ENCODE measurements at places on chromosomes 5 and 9.

- no peak for DNase-seq
Observed at GRCh38 chr5:180824630-180825476, 22.2 kb upstream of the MGAT1 start.

- no peak for DNase-seq
Observed at GRCh38 chr9:127018935-127019334, 103.5 kb downstream of the ANGPTL2 start.

DNA sequence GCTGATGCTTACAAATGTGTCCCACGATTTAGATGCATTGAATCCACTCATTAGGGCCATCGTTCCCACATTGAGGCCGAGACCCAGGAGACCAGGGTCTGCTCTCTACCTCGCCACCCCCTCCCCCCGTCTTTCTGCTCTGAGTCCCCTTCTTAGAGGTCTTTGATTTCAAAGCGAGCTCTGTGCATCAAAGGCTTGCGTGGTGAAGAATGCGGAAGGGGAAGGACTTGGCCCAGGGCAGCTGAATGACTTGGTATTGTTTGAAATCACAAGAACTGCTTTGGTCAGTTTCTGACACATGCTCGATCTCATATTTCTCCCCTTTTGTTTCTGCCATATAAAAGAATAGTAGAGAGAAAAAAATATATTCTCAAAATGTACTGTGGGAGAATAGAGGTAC is 78.3 kb upstream of the IRX1 start:
- peak; percentile 55 for DNase-seq

- DNase-seq: no peak
Observed at GRCh38 chr9:87643778-87644570, 81.9 kb upstream of the CTSL start.

DNA sequence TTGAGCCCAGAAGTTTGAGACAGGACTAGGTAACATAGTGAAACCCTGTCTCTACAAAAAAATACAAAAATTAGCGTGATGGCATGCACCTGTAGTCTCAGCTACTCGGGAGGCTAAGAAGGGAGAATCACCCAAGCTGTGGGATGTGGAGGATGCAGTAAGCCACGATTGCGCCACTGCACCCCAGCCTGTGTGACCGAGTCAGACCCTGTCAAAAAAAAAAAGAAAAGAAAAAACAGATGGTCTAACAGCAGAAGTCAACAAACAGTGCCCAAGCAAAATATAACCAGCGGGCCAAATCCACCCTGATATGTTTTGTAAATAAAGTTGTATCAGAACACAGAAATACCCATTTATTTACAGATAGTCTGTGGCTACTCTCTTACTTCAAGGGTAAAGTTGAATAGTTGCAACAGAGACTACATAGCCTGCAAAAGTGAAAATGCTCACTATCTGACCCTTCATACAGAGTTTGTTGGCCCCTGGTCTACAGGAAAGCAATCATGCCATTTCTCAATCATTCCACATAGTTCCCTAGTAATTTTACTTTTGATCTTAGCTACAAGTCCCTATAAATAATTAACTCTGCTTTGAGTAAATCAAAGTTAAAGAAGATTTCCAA is 383.7 kb downstream of the TLE1 start:
- DNase-seq: no peak

DNA sequence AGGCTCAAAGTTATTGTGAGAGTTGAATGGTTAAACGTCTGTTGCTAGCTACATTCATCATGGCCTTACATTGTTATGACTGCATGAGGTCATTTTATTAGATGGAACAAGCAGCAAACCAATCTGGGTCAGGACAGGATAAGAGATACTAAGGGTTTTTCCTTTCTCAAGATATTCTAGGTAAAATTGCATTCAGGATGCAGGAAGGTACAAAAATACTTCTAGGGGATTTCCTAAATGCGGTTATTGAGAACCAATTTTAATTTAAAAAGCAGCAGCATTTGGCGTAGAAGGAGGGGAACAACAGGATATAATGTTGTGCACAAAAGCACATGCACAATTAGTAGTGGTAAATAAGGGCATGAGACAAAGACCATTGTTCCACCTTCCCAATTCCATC is 39.2 kb upstream of the LURAP1L start:
- DNase-seq: peak; percentile 17

GRCh38 chr9:4792054-4792571 is 631 bp upstream of the RCL1 start:
- DNase-seq: no peak

- DNase-seq: no peak
Observed at GRCh38 chr5:97121848-97122247, 20.6 kb downstream of the LIX1 start.

DNA sequence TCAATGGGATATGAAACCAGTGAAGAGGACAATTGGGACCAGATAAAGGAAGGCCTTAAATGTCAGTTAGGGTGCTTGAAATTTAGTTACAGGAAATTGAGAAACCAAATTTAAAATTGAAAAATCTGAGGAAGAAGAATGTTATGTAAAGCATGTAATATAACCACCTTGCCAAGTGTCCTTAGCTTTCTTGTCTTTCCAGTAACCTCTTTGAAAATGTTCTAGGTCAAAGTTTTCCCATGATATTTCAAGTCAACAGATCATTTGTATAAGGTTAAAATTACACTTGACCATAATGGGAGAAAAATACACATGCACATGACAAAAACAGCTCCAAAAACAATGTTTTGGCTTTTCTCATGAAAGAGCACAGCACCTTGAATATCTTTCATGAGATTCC is 21.1 kb downstream of the LOX start:
- no peak for DNase-seq

DNA sequence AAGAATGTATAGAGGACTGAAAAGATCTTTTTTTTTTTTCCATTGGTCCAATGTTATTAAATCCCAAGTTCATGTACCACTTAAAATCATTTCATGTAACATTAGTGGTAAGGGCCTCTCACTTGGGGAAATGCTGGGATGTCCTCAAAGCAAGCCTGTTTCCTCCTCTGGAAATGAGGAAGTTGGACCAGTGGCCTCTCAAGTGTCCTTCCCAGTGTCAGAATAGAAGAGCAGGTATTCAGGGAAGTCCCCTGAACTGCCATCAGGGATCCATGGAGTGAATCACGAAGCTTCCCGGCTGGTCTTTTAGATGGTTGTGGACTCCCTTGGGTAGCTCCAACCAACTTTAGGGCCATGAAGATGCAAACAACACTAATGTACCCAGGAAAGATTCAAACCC is 55.2 kb upstream of the AFAP1L1 start:
- DNase-seq: no peak

DNA sequence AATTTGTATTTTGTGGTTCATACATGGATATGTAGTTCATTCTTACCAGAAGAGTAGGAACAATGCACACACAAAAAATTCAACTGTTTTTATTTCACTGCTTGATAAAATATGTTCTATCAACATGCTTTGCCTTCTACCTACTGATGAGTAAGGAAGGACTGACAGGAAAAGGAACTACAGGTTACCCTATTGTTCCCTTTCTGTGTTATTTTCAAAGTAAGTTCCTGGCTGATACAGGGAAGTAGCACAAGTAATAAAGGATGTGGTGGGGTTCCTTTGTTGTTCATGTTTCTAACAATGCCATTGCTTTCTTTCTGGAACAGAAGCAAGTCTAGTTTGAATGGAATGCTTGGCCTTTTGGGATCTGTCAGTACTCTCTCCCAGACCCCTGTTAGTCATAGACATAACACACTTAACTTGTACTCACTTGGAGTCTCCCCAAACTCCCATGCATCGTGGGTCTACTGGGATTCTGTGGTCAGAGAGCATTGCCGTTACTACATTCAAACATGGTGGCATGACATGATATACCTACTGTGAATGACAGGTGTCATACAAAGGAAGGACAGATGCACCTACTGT is 20.2 kb upstream of the ALDOB start:
- DNase-seq: no peak

DNA sequence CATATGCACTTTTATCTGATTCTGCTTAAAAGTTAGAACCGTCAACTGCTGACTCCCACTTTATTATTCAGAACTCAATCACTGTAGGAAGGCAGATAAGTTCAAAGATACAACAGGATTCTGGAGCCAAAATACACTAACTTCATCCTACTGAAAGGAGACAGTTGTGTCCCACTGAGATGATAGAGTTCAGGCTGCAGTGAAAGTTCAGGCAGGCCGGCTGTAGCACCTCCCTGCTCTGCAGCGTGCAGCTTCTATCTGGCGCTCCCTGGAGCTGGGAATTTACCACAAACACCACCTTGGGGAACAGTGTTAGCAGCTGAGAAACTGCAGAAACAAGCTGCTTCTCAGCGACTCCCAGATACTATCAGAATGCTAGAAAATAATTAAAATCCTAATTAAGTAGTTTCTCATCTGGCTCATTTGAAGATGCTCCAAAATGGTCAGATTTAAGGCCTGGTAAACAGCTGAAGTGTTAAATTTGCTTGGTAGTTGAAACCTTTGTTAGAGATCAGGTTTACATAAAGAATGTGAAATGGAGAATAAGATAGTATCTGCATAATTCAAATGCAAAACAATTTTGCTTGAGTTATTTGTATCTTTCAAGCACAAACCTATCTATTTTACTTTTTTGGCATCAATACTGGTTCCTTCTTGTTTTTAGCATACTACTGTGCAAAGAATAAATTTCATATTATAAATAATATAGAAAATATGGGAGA is 52.3 kb upstream of the CNTLN start:
- peak; percentile 42 for DNase-seq

- no peak for DNase-seq
Observed at GRCh38 chr5:139799359-139799758, 3.8 kb downstream of the PSD2 start.

DNA sequence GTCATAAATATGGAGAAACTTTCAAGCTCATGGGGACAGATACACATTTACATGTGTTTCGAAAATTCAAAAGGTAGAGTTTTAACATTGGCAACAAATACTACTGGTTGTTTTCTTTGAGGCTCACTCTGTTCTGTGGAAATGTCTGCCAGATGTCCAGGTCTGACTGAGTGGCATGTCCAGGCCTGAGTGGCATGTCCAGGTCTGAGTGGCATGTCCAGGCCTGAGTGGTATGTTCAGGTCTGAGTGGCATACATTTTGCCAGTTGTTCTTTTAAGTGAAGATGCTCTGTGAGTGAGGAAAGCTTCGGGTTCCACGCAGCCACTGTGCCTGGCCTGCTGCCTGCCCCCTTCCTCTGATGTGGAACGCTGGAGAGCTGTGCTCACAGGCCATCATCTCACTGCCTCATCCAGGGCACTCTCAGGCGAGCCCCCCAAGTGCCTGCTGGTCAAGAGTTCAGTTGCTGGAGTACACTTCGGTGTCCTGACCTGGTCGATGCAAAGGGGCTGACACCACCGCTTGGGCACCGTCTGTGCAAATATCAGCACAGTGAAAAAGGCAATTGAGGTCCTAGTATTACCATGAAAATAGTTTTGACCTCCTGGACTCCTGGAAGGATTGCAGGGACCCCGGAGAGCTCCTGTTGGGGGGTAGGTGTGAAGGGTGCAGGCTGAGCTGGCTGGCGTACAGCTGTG is 89.9 kb downstream of the EHMT1 start:
- DNase-seq: no peak

DNA sequence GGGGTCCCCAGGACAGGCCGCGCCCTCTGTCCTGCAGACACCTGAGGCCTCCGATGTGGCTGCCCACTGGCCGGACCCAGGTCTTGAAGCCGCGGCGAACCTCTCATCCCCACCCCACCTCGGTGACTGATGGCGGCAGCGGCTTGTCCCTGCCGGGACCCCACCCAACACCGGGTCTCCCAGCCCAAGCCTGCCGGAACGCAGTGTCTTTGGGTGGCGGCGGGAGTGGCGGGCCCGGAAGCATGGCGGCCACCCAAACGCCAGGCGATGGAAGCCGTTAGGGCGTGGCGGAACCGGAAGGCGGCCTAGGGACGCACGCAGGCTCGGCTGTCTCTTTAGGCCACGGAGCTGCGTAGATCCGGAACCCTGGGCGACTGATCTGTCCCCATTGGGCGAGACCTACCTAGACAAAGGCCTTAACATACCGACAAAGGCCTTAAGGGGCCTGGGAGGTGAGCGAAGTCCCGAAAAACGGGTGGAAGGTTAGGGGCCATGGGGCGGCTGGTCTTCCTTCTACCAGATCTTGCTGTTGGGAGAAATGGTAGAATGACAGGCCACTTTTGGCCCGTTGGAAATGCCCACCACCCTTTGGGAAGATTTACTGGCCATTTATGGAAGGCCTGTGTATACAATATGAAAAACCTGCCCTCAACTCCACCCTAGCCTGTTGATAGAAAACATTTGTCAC is 94.6 kb upstream of the SMC2 start:
- DNase-seq: no peak

DNA sequence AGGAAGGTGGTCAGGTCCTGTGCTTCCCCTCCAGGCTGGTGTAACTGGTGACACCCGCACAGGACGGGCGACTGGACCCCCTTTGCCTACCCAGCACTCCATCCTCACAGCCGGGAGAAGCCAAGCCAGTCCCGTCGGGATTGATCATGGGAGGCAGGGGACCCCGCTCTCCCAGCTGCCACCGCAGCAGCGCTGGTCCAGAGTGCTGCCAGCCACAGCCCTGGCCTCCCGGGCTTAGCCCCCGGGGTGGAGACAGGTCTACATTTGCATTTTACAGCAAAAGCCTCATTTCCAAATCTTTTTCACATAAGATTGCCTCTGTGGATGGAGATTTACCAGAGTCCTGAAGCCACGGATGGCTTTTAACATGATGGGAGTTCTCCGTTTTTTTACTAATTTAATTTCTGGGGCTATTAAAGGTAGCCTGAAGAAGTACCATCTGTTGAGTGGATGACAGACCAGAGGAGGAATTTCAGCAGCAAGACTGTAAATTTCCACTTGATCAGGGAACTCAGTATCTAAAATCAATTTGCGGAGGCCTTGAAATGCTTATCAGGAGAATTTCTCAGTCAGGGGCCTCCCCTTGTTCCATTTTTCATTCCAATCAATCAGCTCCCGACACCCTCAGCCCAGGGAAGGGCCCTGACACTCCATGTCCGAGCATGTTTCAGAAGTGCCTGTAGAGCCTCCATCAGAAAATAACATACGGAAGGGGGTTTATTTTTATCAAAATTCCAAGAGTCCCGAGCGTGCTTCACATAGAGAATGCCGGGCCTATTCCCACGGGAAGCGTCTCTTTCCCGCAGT is 80.6 kb downstream of the OLFM1 start:
- no peak for DNase-seq

GRCh38 chr5:5079876-5080275 is 60.3 kb upstream of the ADAMTS16 start:
- DNase-seq: no peak

- no peak for DNase-seq
Observed at GRCh38 chr5:178432421-178433272, 157.5 kb downstream of the COL23A1 start.

- DNase-seq: peak; percentile 25
Observed at GRCh38 chr5:53166183-53166495, 56.6 kb upstream of the MOCS2 start.

DNA sequence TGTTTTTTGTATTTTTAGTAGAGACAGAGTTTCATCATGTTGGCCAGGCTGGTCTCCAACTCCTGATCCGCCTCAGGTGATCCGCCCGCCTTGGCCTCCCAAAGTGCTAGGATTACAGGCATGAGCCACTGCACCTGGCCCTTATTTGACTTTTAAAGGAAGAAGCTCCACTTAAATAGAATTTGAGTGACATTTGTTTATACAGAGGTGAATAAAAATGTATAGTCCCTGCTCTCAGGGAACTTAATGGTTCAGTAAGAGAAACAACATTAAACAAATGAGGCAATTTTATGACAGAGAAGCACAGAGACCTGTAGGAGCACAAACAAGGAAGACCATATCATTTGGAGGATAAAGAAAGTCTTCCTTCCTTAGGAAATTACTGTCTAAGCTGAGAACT is 65.7 kb downstream of the C9orf152 start:
- DNase-seq: no peak

Data from eye (tissue), 1 donor.